ENCODE measurements at places on chromosomes 11 and 22.

DNA sequence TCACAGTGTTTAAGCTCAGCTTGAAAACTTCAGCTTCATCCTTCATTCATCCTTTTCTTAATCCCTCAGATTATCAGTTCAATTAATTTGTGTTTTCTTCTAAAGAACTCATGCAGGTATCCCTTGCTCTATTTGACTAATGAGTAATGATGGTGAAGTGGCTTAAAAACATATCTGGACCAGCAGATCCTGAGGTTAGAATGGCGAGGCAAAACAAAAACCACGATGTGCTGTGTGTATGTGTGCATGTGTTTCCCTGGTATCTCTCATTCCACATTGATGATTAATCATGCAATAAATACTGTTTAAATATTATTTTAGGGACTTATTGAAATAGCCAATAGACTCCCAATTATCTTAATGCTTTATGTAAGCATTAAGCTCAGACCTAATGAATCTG is 437.0 kb downstream of the DYNC2H1 start:
- no peak overlapping the region for H3K4me3 ChIP-seq
- no peaks in the 10 kb centered on the region for H3K36me3 ChIP-seq
- H3K27ac ChIP-seq, result no peak overlapping the region
- no peaks in the 10 kb centered on the region for H3K27me3 ChIP-seq
- no peaks in the 10 kb centered on the region for H3K4me1 ChIP-seq
- no peak for DNase-seq

DNA sequence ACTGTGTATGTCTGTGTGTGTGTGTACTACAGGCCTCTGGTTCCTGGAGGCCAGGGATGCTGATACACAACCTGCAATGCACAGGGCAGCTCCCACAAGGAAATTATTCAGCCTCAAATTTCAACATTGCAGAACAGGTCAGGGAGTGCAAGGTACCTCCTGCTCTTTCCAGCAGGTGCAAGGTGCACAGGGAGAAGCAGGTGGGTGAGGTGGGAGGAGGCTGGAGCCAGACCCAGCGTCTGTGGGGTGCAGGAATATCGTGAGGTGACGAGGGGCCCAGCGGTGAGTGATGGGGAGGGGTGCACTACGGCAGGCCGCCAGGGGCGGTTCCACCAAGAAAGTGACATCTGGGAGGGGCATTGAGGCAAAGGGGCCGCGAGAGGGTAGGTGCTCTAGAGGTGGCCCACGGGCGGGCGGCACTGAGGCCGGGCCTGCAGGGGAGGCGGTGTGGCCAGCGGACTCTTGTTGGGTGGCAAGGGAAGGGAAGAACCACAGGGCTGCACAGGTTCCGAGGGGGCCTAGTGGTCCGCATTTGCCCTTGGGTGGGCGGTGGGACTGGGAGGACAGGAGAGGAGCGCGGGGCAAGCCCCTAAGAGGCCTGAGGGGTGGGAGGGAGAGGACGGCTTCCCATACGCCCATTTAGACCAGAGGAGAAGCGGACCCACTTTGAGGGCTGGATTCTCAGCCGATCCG is 21.6 kb downstream of the DGCR6L start:
- H3K27ac ChIP-seq, result no peak overlapping the region
- H3K36me3 ChIP-seq, result no peaks in the 10 kb centered on the region
- no peaks in the 10 kb centered on the region for H3K27me3 ChIP-seq
- H3K4me3 ChIP-seq, result no peak overlapping the region
- DNase-seq, result no peak
- peaks cover 3% of the 10 kb centered on the region for H3K4me1 ChIP-seq

DNA sequence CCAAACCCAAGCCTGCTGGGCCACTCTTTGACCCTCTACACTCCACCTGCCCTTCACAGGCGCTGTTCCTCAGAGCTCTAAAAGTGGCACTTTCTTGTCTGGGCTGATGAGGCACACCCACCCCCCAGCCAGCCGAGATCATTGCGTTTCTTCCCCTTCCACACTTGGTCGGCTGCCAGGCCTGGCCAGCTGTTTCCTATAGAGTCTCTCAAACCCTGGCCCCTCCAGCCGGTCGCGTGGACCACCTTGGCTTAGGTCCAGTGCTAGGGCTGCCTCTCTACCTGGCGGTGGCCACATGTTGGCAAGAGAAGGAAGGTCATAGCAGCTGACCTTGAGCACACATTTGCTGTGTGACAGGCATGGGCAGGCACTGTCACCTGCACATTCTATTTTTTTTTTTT is 60.6 kb downstream of the PPP6R2 start:
- no peak overlapping the region for H3K27ac ChIP-seq
- no peaks in the 10 kb centered on the region for H3K36me3 ChIP-seq
- peaks cover 6% of the 10 kb centered on the region for H3K4me1 ChIP-seq
- DNase-seq, result peak; percentile 50

- no peak for DNase-seq
- H3K36me3 ChIP-seq, result no peaks in the 10 kb centered on the region
- peak overlapping the region; percentile 91 for H3K4me3 ChIP-seq
- peaks cover 5% of the 10 kb centered on the region for H3K4me1 ChIP-seq
- no peaks in the 10 kb centered on the region for H3K27me3 ChIP-seq
- H3K27ac ChIP-seq, result peak overlapping the region; percentile 88
These were observed 839 bp downstream of the CBY1 start for GRCh38 chr22:38657045-38657909.

- no peaks in the 10 kb centered on the region for H3K4me1 ChIP-seq
- H3K36me3 ChIP-seq, result no peaks in the 10 kb centered on the region
- peaks cover 2% of the 10 kb centered on the region for H3K27me3 ChIP-seq
- no peak for DNase-seq
- H3K4me3 ChIP-seq, result peak within 1 kb of the TSS; percentile 29
- H3K27ac ChIP-seq, result no peak within 1 kb of the TSS
These were observed at the start of gene MGAT3 for GRCh38 chr22:39456522-39457197. TSS of gene MGAT3 (plus strand) at chr22:39457012. CDS start at chr22:39487348, 30,336 bp downstream.

DNA sequence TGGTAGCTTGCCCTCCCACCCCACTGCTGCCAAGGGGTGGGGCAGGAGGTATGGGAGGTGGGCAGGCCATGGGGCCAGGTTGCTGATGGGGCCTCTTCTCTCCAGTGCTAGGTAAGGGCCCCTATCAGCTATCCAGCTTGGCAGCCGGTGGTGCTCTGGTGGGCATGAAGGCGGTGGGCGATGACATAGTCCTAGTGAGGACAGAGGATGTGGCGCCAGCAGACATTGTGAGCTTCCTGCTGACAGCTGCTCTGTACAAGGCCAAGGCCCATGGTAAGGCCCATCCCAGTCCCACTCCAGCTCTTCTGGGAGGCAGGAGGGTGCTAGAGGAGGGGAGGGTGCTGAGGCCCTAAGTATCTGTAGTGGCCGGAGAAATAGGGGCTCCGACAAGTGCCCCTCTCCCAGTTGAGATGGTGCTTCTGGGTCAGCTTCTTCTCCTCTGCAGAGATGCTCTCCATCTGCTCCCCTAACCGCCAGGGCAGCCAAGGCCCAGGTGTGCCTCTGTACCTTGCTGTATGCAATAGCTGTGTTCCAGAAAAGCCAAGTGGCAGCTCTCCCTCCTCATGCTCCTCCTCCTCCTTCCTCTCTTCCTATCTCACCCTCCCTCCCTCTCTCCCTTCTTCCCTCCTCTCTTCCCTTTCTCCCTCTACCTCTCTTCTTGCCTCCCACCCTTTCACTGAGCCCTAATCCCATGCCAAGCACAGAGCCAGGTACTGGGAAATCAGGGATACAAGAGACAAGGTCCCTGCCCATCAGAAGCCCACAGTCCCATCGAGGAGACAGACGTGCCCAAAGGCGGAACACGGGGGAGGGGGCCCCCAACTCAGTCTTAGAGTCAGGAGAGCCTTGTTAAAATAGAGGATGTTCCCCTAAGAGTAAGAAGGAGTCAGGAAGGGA is 55.3 kb downstream of the OTOG start:
- no peak overlapping the region for H3K27ac ChIP-seq
- H3K27me3 ChIP-seq, result no peaks in the 10 kb centered on the region
- DNase-seq, result no peak
- no peak overlapping the region for H3K4me3 ChIP-seq
- no peaks in the 10 kb centered on the region for H3K36me3 ChIP-seq

DNA sequence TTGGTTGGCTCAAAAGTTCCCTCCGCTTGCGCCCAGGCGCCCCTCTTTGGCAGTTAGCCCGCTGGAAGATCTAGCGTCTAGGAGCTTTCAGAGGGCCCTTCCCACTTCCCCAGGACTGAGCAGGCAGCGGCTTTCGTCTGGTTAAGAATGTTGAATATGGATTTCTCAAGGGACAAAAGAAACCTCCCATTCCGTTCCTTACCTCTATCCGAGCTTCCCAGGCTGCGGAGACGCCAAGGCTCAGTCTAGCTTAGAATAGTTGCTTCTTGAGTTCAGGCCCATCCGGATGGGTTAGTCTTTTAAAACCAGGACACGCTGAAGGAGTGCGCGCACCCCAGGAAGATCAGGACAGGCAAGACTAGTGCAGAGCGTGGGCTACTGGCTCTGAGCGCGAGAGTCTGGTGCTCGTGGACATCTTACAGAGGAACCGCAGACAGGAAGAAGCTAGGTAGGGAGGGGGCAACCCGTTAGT is 1.6 kb downstream of the NELL1 start:
- no peak overlapping the region for H3K27ac ChIP-seq
- no peak for DNase-seq
- no peaks in the 10 kb centered on the region for H3K27me3 ChIP-seq

DNA sequence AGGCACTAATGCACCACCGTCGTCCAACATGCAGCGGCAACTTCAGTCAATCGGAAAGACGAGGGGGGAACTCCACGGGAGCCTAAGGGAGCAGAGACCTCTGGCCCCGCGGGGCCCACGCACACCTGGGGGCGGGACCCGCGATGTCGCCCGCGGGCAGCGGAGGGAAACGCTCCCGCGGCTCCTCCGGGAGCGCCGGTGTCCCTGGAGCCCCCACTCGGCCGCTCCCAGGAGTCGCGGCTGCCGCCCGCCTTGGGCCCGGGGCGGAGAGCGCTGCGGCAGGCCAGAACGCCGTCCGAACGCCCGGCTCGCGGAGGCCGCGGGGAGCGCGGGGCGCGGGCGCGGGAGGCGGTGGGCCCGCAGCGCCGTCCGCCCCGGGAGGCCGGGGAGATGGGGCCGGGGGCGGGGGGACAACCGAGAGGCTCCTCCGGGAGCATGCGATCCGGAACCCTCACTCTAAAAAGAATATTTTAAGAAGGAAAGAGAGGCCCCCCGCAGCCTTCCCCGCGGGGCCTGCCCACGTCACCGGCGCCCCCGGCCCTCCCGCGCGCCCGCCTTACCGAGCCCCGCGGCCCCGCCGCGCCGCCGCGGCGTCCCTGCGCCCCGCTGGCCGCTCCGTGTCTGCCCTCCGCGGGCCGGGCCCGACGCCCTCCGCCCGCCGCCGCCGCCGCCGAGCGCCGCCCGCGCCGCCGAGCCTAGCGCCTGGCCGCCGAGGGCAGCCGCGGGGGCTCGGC is 86.6 kb upstream of the ARHGAP32 start:
- no peaks in the 10 kb centered on the region for H3K36me3 ChIP-seq
- peaks cover 6% of the 10 kb centered on the region for H3K4me1 ChIP-seq
- H3K27me3 ChIP-seq, result no peaks in the 10 kb centered on the region
- peak overlapping the region; percentile 53 for H3K4me3 ChIP-seq
- DNase-seq, result peak; percentile 19

DNA sequence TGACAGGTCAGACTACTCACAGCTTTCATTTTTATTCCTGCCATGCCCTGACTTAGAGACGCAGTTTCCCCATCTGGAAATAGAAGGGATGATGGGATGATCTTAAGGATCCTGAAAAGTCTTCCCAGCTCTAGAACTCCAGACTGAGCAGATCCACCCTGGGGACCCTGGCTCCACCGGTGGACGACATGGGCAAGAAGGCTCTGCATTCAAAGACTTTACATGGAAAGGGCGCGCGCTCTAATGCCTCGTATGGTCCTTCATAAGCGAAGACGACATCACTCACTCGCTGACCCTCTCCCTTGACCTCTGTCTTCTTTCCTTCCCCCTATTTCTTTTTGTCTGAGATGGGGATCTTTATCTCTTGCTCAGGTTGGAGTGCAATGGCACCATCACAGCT is 24.4 kb upstream of the PHF21B start:
- H3K36me3 ChIP-seq, result no peaks in the 10 kb centered on the region
- no peak for DNase-seq
- H3K4me1 ChIP-seq, result peaks cover 13% of the 10 kb centered on the region
- H3K27me3 ChIP-seq, result no peaks in the 10 kb centered on the region
- H3K27ac ChIP-seq, result no peak overlapping the region

GRCh38 chr11:44243595-44244343 is 66.2 kb downstream of the ALX4 start:
- H3K27ac ChIP-seq, result no peak overlapping the region
- H3K36me3 ChIP-seq, result no peaks in the 10 kb centered on the region
- no peak for DNase-seq
- no peak overlapping the region for H3K4me3 ChIP-seq
- H3K4me1 ChIP-seq, result peaks cover 13% of the 10 kb centered on the region
- no peaks in the 10 kb centered on the region for H3K27me3 ChIP-seq

- H3K4me1 ChIP-seq, result no peaks in the 10 kb centered on the region
- H3K4me3 ChIP-seq, result no peak overlapping the region
- H3K27me3 ChIP-seq, result no peaks in the 10 kb centered on the region
- no peak overlapping the region for H3K27ac ChIP-seq
- no peaks in the 10 kb centered on the region for H3K36me3 ChIP-seq
These were observed 79.5 kb upstream of the HMGXB4 start for GRCh38 chr22:35177811-35178210.

DNA sequence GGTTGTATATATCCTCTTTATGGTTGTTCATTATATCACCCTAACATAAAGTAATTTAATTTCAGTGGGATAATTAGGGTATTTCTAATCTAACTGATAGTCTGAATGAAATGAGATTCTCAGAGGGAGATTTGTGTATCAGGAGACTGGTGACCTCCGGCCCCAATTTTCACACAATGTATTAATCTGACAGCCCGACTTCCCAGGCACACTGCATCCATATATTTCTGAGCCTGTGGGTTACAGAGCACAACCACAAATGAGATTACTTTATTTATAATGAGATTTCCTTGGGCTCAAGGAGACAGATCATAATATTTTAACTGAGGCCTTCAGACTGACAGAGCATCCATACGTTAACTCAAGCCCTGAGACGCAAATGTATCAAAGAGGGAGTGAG is 125.9 kb downstream of the RCN1 start:
- no peak overlapping the region for H3K4me3 ChIP-seq
- no peaks in the 10 kb centered on the region for H3K27me3 ChIP-seq
- no peaks in the 10 kb centered on the region for H3K4me1 ChIP-seq
- no peak overlapping the region for H3K27ac ChIP-seq

DNA sequence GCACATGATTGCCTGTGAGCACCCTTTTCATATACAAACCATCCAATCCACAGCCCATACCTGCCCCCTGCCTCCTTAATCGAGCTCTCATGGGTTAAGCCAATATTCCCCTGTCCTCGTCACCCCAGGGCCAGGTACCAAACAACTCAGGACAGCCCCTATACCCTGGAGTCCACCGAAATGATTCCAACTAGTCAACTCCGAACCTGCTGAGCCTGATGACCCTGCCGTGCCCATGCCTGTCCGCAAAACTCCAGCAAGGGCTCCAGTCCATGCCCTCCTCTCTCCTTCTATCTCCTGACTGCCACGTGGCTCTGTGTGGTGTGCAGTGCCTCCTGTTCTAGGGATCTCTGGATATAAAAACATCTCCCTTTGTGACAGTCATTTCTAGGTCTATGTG is 35.5 kb upstream of the SYT13 start:
- no peaks in the 10 kb centered on the region for H3K27me3 ChIP-seq
- H3K4me3 ChIP-seq, result no peak overlapping the region
- no peak overlapping the region for H3K27ac ChIP-seq
- H3K36me3 ChIP-seq, result no peaks in the 10 kb centered on the region
- H3K4me1 ChIP-seq, result no peaks in the 10 kb centered on the region
- no peak for DNase-seq

GRCh38 chr22:30822216-30823014 is 127.7 kb downstream of the OSBP2 start:
- DNase-seq, result no peak
- H3K4me1 ChIP-seq, result no peaks in the 10 kb centered on the region
- no peaks in the 10 kb centered on the region for H3K27me3 ChIP-seq
- no peaks in the 10 kb centered on the region for H3K36me3 ChIP-seq

Data from ovary (tissue), 10 donors.